ENCODE measurements at places on chromosomes 11 and 22. TPM values are rescaled to one million over a fixed set of nuclear protein-coding genes. Genes with fewer than 3 reads are reported as not detected.

Gene KCNQ1
- total RNA-seq, result 10.9 TPM

- no peak for DNase-seq
These were observed 12.9 kb downstream of the NAV2 start for GRCh38 chr11:19725379-19726079.

DNA sequence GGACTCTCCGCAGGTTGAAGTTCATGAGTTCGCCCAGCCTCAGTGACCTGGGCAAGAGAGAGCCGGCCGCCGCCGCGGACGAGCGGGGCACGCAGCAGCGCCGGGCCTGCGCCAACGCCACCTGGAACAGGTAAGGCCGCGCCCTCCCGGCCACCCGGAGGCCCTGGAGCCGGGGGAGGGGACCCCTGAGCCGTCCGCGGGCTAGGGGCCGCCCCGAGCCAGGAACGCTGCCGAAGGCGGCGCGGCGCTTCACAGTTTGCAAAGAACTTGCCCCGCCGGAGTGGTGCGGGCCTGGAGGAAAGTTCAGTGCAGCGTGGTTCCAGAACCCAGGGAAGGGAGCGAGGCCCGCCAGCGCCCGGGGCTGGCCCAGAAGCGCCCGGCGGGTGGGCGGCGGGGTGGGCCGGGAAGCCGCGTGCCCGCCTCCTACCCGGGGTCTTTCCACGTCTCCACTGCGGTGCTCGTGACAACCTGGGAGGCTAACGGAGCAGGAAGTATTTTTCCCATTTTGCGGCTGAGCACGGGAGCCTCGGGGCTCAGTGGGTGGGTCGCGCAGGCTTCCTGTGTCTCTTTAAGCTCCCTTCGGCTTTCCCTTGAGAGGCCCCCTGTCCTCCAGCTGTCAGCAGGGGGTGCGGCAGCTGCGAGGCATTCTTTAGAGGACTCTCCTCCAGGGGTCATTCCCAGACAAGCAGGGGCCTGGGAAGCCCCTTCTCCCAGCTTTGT lies 635 bp downstream of the PRR5 start:
- DNase-seq, result peak; percentile 54

- DNase-seq, result no peak
These were observed 52.5 kb downstream of the GRAMD4 start for GRCh38 chr22:46672731-46673130.

Gene TEX12
- total RNA-seq, result 0.34 TPM

GRCh38 chr11:112297248-112297866 lies 36.7 kb upstream of the PLET1 start:
- peak; percentile 78 for DNase-seq

Gene KRTAP5-7
- total RNA-seq, result 0.16 TPM

DNA sequence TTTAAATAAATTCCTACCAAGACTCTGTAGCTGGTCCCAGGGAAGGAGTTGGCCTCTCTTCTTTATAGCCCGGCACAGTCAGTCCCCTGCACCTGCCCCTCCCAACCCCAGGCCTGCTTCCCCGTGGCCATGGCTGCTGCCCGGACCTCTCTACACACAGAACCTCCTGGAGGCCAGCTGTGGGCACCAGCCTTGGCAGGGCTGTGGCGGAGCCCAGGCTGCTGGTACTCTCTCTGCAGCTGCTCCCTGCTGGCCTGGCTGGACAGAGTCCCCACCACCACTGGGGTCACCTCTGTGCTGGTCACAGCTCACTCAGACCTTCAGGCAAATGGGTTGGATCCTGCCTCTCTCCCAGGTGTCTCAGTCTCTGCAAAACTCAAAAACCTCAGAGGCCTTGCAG lies 69.3 kb downstream of the LRP5 start:
- DNase-seq, result no peak

Gene PAX6
- total RNA-seq, result 0.07 TPM

Data from activated CD4-positive, alpha-beta T cell treated with anti-CD3 and anti-CD28 coated beads for 36 hours (primary cell).